Fibroblast of skin of scalp (primary cell): ENCODE measurements at places on chromosomes 6 and 20.

DNA sequence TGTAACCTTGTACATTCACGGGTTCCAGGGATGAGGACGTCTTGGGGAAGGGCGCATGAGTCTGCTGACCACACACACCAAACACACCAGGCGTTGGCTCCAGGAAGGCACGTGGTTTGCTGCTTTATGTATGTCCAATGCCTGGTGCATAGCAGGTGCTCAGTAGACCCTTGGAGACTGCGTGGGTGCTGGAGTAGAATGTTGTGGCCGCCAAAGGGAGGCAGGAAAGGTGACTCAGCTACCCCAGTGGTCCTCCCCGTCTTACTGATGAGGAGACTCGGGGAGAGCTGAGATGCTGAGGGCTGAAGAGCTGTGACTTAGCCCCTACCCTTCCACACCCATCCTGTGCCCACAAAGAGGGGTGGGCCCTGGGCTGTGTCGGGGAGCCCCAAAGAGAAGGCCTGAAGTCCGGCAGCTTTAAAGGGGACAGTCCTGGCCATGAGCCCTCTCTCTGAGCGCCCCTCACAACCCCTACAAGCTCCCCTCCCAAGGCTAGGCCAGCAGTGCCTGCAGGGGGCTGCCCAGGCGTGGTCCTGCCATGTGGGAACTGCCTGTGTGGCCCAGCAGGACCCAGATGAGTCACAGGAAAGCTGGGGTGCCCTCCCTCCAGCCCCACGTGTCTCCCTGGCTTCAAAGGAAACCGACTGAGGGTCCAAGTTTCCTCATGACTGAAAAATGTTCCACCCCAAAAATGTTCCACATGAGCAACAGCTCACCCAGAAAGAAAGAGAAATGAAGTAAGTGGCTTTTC is 28.0 kb upstream of the PTGIS start:
- DNase-seq = peak; percentile 71

DNA sequence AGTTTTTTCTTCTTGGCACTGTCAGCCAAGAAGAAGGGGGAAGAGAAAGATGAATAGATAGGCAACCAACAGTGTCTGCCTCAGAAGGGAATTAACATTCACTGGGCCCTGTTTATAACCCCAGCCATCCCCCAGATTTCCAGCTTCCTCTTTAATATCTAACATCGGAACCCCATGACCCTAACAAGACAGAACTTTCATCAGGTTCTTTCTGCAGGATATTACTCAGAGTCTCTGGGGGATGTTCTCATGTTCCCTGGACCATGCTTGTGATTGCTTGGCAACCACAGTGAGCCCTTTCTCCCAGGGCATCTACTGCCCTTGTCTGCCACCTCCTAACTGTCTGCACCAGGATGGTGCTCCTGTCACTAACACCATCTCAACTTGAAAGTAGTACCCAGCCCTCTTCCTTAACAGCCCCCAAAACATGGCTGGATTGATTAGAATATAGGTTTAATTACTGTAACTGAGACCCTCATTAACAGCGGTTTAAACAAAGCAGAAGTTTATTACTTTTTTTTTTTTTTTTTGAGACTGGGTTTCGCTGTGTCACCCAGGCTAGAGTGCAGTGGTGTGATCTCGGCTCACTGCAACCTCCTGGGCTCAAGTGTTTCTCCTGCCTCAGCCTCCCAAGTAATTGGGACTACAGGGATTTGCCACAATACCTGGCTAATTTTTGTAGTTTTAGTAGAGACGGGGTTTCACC is 12.0 kb upstream of the PTPN1 start:
- DNase-seq = peak; percentile 62

DNA sequence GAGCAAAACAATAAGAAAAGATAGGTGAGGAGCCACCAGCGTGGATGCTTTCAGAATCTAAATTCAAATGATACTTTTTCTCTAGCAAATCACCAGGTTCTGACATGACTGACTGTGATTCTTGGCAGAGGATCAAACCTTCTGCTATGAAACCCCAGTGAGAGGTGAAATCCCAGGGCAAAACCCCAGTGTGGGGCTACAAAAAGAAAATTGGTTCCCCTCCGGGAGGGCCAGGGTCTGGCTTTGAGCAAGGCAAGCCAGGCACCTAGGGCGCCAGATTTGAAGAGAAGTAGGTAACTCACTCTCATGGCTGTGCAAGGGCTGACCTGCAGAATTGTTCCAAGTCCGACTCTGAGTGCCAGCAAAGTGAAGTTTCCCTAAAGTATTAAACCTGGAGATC is 20.2 kb upstream of the RALGAPA2 start:
- no peak for DNase-seq

DNA sequence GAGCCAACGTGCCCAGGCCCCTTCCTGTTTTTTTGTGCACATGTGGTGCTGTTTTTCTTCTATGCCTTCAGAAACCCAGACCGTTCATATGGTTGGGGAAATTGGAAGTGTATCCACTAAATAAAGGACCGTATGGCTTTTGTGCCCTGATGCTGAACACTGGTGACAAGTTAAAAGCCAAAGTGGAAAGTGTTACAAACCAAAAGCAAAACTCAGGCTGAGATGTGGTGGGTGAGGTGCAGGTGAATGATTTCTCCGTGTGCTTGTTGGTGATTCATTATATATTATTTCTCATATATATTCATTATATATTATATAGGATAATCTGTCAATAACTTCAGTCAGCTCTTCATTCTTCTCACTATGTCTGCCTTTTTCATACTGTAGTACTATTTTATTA is 148.6 kb downstream of the SOBP start:
- no peak for DNase-seq

- no peak for DNase-seq
Observed at GRCh38 chr20:46573788-46574584, 23.5 kb upstream of the OCSTAMP start.

DNA sequence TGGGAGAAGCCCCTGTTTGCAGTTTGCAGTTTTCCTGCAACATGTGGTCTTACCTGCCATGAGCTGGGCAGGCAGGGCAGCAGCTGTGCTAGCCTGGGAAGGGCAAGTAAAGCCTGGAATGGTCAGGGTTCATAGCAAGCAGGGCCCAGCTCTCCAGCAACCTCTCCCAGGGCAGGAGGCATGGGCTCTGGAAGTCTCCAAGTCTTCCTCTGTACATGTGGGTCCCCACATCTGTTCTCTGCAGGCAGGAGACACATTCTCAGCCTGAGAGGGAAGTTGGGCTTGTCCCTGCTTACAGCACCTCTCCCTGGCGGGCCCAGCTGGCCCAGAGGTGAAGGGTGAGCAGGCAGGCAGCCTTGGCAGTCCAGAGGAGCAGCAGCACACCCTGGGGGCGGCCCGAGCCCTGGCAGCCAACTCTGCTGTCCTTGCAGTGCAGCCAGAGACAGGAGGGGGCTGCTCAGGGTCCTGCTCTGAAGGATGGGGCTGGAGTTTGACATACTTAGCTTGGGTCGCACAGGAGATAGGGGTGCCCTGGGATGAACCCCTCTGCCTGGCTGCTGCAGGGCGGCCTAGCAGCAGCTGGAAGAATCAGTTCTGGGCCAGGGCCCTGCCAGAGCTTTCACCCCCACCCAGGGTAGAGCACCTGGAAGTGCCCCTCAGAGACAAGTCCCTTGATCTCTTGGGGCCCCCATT is 176.0 kb downstream of the MRPL14 start:
- peak; percentile 70 for DNase-seq

DNA sequence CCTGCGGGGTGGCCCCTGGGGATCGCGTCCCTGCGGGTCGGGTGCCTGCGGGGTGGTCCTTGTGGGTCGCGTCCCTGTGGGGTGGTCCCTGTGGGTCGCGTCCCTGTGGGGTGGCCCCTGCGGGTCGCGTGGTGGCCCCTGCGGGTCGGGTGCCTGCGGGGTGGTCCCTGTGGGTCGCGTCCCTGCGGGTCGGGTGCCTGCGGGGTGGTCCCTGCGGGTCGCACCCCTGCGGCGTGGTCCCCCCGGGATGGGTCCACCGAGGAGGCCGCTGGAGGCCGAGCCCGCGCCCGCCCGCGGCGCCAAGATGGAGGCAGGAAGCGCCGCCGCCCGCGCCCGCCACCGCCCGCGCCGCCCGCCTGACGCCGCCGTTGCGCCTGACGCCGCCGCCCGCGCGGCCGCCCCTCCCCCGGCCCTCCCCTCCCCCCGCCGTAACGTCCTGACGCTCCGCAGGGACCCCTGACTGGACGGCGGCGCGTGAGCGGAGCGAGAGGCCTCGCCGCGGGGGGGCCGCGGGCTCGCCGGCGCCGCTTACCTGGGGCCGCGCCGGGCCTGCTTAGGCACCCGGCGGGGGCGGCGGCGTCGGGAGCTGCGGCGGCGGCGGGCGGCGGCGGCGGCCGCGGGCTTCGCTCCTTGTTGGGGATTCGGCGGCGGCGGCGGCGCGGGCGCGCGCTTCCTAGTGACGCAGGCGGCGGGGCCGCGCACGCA is at the start of gene GMEB2:
Gene GMEB2, minus strand, starts transcription at position 678 of the 705 bp plus-strand sequence. CDS start 7,704 bp downstream, outside the sequence.
- peak; percentile 80 for DNase-seq

DNA sequence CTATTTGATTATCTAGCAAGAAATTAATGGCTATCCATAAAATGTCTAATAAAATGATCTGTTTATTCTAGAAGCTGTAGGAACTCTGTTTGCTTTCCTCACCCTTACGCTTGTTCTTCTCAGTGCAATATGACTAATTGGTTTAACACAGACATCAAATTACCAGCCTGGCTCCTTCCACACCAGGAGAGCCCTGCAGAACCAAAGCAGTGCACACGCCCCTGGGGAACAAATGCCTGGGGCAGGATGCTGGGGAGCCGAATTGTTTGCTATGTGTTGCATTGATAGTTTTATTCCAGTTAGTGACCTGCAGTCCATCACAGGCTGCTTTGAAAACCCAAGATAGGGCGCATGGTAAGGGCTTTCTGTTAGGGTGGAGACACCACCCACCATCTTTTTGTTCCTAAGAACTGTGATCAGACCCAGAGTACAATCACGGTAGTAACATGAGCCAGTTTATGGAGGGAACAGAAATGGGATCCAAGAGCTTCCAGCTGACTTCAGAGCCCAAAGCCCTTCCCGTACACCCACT is 126.4 kb upstream of the CD93 start:
- no peak for DNase-seq

- DNase-seq = peak; percentile 43
Observed at GRCh38 chr20:44231713-44232468, 15.2 kb upstream of the GDAP1L1 start.

- no peak for DNase-seq
Observed at GRCh38 chr6:89244241-89244985, 27.3 kb upstream of the GABRR1 start.

DNA sequence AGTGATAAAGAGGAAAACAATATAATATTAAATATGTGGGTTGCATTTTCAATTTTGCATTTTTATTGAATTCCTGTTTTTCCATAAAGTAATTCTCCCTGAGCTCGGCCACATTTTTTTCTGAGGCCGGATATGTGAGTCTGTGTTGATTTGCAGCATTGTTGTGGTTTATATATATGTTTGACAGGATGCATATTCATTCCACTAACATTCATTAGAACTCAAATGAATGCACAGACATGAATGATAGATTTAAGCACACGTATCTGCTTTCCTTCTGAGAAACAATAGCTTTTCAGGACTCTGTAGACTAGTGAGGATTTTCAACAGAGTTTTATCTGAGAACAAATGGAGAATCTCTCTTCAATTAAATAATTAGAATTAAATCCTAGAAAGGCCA is 10.6 kb upstream of the EXOC2 start:
- DNase-seq = peak; percentile 61

- DNase-seq = no peak
Observed at GRCh38 chr20:63161176-63161651, 54.7 kb downstream of the YTHDF1 start.

GRCh38 chr20:5024103-5024502 is 22.8 kb upstream of the SLC23A2 start:
- peak; percentile 27 for DNase-seq

DNA sequence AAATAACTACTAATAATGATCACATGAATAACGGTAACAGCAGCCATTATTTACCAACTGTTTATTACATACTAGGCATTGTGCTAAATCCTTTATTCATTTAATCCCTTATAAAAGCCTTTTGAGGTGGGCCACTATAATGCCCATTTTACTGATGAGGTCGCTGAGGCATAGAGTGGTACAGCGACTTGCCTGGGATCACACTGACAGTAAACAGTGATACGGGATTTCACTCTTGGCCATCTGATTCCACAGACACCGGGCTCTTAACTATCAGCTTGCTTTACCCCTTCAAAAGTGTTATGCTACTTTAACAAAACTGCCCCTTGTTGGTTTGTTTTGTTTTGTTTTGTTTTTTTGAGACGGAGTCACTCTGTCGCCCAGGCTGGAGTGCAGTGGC is 2.2 kb upstream of the RAB22A start:
- DNase-seq = no peak

GRCh38 chr6:11536795-11537194 is 754 bp upstream of the TMEM170B start:
- DNase-seq = no peak

- peak; percentile 73 for DNase-seq
Observed at GRCh38 chr6:46044881-46045617, 29.4 kb upstream of the CLIC5 start.

- DNase-seq = no peak
Observed at GRCh38 chr6:119322034-119322433, 27.5 kb downstream of the MAN1A1 start.

- DNase-seq = no peak
Observed at GRCh38 chr20:37677969-37678861, 15.6 kb upstream of the CTNNBL1 start.

DNA sequence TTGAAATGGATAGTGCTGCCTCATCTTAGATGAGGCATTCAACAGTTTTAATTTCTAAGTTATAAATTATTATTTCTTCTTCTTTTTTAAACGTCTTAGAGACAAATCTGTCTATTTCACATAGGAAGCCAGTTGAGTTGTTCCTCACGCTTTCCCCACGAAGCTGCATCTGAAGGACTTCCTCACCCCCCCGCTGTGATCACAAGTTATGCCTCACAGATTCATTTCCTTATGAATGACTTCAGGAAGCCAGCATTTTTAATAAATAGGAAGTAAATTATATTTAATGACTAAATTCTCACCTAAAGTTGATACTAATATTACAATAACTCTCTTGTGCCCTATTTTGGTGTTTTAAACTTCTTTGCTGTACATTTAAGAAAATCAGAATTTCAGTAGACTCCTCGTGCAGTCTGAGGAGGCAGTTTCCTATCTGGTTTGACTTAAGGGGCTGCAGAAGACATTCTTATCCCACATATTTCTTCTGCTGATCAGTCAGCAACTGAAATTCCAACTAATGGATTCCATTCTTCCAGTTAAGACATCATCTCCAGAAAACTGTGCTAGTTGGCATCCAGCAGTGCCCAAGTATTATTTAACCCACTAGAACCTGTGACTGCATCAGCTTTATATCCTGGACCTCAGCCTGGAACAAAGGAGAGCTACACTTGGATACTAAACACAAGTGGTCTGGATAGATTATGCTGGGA is 182.7 kb upstream of the CCN2 start:
- peak; percentile 85 for DNase-seq

GRCh38 chr6:27604986-27605385 is 132.1 kb upstream of the ZNF184 start:
- DNase-seq = no peak

- no peak for DNase-seq
Observed at GRCh38 chr20:52830598-52830997, 141.6 kb upstream of the TSHZ2 start.
